ENCODE measurements at places on chromosomes 2 and 18. TPM values are rescaled to one million over a fixed set of nuclear protein-coding genes. Genes with fewer than 3 reads are reported as not detected.

RBBP8 gene
- total RNA-seq = 16.5 TPM

PROM2 gene
- 0.83 TPM for total RNA-seq

TSPYL6 gene
- not detected for total RNA-seq

TMBIM1 gene
- 212 TPM for total RNA-seq

HYCC2 gene
- 5.3 TPM for total RNA-seq

RRM2 gene
- 0.72 TPM for total RNA-seq

SEPTIN10 gene
- total RNA-seq = 33.8 TPM

SIX3 gene
- total RNA-seq = not detected

- DNase-seq = no peak
These were observed 31.4 kb downstream of the QPCT start for GRCh38 chr2:37375741-37376288.

DNA sequence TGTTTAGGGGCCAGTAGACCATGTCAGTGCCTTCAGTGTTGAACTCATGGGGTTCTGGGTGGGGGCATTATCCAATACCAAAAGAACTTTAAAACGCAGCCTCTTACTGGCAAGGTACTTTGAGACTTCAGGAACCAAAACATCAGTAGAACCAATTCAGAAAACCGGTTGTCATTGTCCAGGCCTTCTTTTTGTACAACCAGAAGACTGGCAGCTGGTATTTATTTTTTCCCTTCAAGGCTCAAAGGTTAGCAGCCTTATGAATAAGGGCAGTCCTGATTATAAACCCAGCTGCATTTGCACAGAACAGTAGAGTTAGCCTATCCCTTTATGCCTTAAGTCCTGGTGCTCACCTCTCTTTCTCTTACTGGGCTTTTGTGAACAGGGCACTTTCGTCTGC lies 113.8 kb upstream of the EML6 start:
- no peak for DNase-seq

DNA sequence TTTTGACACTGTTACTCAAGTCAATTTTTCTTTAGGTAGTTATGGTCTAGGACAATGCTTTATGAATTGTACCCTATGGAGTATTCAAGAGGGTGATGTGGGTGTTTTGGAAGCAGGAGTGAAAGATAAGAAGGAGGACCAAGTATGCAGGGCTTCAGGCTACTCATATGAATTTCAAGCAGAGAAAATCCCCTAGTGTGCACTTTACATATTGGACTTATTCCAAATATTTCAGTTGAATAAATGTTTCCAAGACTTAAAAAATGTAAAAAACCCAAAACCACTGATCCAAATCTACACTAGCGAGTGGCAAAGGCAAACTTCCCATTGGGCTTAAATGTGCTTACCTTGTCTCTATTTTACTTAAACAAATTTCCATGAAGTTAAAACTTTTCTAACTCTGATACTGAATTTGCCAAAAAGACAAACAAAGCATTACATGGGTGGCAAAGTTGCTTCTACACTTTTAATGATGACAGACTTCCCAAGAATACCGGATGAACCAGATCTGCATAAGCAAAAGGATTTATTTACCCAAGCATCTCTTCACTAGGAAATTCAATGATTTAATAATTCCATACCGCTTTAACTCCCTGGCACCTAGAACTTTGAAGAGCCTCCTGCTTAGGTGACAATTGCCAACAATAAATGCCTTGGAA lies 1233.5 kb upstream of the NXPH2 start:
- DNase-seq = no peak

DNA sequence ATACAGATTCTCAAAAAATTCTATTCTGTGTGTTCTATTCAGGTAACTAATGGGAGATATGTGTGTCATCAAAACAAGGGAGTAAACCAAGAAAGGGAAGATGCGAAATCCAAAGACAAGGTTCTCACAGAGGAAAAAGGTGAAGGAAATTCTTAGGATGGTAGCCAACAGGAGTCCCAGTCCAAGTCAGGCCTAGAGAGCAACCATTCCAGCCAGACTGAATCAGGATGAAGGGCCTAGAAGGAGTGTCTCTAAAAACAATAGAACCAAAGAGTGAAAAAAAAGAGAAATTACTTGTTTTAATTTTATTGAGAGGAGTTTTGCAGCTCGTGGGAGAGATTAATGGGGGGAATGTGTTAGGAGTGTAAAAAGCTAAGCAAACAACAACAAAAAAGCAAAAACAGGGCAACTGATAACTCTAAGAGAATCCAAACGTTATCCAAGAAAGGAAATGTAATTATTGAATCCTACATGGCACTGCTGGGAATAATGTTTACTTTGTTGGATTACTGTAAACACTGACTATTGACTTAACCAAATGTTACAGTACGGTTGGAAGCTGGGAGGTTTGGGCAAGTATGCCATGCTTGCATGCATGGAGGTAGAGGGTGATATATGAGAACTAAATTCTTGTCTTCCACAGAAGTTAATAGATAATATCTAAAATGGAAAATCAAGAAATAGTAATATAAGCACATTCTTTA lies 12.3 kb downstream of the MAP3K20 start:
- no peak for DNase-seq

- DNase-seq = no peak
These were observed 71.5 kb downstream of the ASB1 start for GRCh38 chr2:238498188-238498587.

DNA sequence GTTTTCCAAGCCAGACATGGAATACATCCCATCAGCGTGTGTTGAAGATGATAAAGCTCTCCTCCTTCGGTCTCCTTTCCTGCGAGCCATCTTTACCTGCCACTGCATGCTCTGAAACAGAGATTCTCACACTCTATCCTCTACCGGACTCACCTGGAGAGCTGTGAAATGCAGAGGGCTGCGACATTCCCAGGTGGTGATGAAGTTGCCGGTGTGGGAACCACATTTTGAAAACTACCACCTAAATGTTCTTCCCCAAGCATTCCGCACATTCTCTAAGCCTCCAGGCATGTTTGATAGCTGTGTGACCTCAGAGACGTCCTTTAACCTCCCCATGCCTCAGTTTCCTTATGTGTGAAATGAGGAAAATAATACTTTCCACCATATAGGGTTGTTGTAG lies 226.2 kb upstream of the RAB6C start:
- DNase-seq = no peak
